Posterior cingulate gyrus (tissue), 11 donors: ENCODE measurements at places on chromosomes 3 and 15.

DNA sequence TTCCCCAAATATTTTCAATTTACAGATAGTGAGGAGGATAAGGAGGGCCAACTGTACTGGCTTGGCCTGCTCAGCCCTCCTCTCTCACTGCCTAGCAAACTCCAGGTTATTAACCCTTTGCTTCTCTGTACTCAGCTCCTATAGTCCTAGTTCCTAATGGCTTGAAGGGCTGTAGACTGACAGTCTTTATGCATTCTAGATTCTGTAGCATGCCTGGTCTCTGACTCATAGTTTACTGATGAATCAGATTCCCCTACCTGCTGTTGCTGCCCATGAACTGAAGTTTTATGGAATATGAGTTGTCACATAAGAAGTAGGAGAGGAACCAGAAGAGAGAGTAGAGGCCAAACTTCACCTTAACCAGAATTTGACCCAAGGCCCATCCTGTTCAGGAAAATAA lies 27.1 kb upstream of the MAP3K13 start:
- DNase-seq: no peak

- DNase-seq: no peak
Observed at GRCh38 chr3:151101270-151101969, 16.0 kb downstream of the MED12L start.

- no peak for DNase-seq
Observed at GRCh38 chr3:157231071-157231470, 71.1 kb upstream of the CCNL1 start.

DNA sequence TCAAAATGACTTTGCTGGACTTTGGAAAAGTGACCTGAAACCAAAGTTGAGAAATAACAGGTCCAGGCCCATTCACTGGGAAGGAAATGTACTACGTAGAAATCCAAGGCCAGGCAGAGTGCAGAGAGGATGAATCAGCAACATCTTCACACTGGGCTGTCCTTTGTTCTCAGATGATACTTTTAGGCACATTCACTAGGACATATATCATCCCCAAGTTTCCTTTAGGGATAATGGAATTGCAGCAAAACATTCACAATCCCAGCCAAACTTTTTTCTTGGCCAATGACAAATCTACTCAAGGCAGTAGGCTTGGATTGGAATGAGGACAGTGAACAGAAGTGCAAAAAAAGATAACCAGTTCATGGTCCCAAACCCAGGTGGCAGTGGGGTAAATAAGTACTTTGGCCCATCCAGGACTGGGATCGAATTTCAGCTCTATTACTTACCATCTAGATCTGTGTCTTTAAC lies 75.1 kb downstream of the CLDN11 start:
- no peak for DNase-seq

- DNase-seq: no peak
Observed at GRCh38 chr3:126322181-126322967, 34.8 kb downstream of the KLF15 start.

DNA sequence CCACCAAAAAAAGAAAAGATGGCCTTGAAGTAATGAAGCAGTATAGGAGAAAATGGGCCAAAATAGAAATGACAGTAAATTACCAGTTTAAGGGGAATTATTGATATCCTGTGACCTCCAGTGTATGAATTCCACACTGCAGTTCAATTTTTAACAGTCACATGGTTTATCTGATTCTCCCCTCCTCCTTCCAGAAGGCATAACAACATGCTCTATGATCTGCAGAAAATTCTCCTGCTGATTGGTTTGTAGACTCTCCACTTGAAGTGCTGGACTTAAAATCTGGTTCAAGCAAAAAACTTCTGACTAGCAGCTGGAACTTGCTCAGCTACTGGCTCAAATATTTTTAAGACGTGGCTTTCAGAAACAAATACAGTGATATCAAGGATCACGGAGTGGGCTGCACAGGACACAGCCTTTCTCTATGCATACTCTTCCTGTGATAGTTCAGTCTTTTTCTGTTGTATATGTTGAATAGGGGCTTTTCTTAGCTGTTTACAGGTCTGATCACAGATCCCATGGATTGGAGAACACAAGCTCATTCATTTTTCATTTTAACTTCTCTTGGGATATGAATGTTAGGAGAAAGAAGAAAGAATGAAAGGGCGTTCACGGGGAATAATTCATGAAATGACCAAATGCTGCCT lies 211.5 kb downstream of the LSAMP start:
- DNase-seq: no peak

GRCh38 chr3:134941820-134942219 lies 146.8 kb downstream of the EPHB1 start:
- no peak for DNase-seq

DNA sequence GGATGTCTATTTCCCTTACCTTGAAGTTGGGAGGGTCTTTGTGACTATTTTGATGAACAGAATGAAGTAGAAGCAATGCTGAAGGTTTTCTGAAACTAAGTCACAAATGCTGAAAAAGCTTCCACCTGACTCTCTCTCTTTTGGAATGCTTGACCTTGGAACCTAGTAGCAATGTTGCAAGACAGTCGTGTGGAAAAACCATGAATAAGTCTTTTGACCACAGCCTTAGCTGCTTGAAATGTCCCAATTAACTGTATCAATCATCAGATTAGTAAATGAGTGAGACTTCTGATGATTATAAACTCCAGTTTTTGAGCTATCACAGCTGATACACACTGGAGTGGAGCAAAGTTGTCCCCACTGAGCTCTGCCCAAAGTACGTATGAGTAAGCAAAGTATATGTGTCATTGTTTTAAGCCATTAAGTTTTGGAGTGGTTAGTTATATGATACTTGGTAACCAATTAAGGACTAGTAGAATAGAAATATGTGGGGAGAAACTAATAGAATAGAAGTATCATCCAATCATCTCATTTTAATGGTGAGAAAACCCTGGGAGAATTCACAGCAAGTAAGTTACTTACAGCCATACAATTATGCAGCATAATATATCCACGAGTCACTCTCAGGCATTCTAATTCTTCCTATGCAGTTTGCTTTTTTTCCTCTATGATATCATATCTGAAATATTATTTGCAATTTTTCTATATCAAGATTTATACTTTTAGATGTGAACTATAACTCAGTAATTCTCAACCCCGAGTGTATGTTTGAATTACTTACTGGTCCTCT lies 1010.6 kb downstream of the ROBO2 start:
- no peak for DNase-seq

DNA sequence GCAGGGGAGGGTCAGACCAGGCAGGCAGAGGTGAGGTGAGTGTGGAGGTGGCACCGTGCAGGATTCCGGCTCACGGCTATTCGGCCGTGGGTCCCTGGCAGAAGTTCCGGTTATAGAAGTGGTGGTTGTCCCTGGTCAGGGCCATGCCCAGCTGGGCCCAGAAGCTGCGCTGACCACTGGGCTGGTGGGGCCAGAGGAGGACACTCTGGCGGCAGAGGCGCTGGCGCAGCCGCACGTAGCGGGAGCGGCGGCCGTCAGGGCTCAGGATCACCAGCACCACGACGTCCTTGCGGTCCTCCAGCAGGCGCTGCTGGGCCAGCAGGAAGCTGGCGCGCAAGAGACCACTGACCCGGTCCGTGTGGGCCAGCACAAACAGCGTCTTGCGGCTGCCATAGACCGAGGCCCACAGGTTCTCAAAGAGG lies 4.3 kb downstream of the TLR9 start:
- no peak for DNase-seq

- DNase-seq: no peak
Observed at GRCh38 chr3:101689286-101689685, 2.8 kb upstream of the RPL24 start.

GRCh38 chr3:45943207-45943846 lies at the start of gene CXCR6:
Gene CXCR6, plus strand, starts transcription at chr3:45943464. Its CDS starts 3,018 bp downstream, at chr3:45946482.
- DNase-seq: no peak

- no peak for DNase-seq
Observed at GRCh38 chr3:143594206-143594605, 254.1 kb downstream of the SLC9A9 start.

DNA sequence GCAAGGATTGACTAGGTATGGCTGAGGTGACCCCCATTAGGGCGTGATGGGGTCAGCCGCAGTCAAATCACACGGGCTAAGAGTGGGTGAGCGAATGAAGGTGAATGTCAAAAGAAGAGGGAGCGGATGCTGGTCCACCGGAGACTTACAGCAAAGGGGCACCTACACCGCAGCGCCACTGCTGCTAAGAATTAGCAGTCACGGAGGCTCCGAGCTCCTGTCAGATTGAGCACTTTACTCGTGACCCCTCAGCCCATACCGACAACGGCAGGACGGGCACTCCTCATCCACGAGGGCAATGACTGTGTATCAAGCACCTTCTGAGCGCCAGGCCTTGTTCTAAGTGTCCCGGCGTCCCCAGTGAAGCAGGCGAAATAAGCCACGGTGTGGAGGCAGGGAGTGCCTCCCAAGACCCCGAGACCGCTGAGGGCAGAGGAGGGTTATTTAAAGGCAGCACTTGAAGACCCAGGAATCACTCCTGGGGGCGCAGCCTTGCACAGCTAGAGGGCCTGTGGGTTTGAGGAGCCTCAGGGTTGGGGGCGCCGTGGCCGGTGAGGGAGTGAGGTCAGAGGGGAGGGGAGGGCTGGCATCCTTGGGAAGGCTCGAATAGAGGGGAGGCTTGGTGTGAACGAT lies 61.6 kb upstream of the GATA2 start:
- no peak for DNase-seq

DNA sequence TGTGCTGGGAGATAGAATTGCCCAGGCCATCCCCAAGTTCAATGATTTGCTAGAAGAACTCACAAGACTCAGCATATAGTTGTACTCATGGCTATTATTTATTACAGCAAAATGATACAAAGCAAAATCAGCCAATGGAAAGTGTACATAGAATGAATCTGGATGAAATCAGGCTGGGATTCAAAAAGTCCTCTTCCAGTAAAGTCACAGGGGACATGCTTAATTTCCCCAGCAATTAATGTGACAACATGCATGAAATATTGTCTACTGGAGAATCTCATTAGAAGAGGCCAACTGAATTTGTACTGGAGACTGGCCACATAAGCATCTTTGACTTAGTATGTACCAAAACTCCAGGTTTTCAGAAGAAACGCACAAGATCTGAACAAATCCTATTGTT lies 1043.1 kb downstream of the NAALADL2 start:
- DNase-seq: no peak

GRCh38 chr15:49737127-49737526 lies 116.3 kb downstream of the DTWD1 start:
- DNase-seq: no peak

DNA sequence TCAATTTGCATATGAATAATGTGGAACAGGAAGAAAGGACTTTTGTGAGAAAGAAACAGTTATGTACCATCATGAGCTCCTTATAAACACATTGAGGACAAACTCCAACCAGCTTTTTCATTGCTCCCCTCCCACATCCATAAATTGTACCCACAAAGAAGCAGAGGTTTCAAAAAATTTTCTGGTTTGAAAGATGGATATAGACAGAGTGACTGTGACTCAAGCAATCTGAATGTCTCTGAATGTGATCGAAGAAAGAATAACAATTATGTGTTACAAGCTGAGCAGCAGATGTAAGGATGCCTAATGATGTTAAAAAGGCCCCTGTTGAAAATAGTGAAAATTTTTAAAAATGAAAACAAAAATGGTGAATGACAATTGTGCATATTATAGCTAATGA lies 127.4 kb downstream of the TFG start:
- DNase-seq: no peak

GRCh38 chr15:89829616-89830440 lies 15.2 kb upstream of the ANPEP start:
- no peak for DNase-seq

GRCh38 chr3:14552041-14552648 lies 12.0 kb upstream of the GRIP2 start:
- DNase-seq: no peak

GRCh38 chr3:57929988-57930387 lies 78.2 kb upstream of the FLNB start:
- no peak for DNase-seq

GRCh38 chr15:52284164-52284563 lies 11.4 kb downstream of the MYO5C start:
- no peak for DNase-seq

DNA sequence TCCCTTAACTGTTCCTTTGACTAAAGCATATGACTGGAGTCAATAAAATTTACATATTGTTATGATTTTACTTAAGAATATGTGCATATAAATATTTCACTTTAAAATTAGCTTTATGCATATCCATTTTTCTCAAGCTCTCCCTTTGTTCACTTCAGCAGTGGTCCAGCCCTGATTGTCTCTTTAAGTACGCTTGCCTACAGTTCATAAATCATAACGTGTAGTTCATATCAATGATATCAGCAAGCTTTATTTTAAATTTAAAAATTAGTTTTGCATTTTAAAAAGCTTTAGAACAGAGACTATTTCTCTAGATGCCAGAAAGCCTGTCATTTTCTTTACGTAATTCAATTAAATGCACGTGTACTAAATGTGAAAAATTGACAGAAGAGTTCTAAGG lies 721.9 kb downstream of the OTOL1 start:
- DNase-seq: no peak

DNA sequence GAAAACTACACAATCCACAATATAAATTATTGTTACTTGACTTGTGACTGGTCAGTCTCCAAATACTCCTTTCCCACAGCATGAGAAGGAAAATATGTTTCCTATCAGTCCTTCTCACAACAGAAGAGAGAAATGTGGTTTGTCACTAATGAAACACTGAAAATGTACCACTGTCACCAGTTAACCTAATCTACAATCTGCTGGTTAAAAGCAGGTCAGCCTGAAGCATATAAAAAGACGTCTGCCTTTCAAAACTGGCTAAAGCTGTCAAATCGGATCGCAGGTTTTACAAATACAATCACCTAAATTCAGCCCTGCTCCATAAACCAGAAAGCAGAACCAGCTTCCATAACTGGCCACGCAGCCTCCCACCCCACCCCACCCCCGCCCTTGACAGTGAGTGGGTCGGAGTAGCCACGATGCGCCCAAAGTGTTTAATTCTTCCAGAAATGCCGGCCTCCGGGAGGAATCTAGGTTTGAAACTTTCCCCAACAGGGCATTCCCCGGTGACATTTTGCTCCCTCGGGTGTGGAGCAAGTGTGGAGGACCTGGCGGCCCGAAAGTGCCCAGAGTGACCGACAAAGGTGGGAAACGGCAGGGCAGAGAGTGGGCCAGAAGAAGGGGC lies 682 bp downstream of the ETFA start:
- DNase-seq: no peak

- no peak for DNase-seq
Observed at GRCh38 chr3:30180310-30181177, 425.9 kb upstream of the TGFBR2 start.

DNA sequence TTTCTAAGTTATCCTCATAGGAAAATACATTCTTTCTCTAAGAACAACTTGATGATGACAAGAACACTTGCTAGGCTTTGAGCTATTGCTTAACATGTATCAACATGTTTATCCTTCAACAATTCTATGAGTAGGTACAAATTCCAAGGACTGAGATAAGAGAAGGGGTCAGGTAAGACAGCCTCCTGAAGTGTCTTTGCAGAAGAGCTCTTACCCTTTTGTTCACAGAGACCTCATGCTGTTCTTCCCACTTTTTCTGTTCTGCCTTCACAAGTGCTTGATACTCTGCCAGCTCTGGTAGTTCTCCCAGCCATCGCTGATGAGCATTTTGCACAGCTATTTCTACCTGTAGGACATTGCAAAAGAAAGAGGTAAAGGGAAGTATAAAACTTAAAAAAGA lies 50.9 kb downstream of the CEP152 start:
- no peak for DNase-seq
